NCI-H2107 (cell line): ENCODE measurements at places on chromosomes 2 and 18.

- no peak for DNase-seq
Observed at GRCh38 chr2:176150584-176151441, 537 bp upstream of the HOXD4 start.

DNA sequence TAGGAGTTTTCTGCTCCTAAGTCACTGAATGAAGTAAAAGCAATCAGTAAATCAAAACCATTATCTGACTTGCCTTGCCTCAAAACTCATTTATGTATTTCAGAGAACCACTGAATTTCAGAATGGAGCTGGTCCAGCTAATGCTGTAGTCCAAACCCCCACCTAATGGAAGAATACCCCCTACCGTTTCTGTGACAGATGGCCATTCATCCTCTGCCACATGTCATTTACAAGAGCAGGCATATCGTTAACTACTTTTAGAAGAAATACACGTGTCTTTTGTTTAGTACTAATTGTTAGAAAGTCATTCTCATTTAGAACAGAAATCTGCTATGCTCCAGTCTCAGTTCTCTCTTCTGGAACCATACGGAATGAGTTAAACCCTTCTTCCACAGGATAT is 12.8 kb upstream of the GALNT5 start:
- no peak for DNase-seq

DNA sequence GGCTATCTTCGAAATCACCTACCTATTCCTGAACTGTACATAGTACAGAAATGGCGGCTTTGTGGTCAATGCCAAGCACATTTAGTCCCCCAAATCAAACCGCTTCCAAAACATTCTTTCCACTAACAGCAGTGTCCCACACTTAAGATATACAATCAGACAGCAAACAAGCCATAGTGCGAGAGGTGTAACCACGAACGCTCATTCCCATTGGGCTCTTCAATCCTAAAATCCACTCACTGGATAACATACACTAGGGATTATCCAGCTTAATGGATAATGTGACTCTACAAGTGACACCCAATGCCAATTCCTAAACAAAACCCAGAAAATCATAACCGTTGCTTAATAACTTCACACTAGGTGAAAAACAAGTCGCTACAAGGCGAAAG is 2.0 kb downstream of the XPO1 start:
- DNase-seq: no peak

DNA sequence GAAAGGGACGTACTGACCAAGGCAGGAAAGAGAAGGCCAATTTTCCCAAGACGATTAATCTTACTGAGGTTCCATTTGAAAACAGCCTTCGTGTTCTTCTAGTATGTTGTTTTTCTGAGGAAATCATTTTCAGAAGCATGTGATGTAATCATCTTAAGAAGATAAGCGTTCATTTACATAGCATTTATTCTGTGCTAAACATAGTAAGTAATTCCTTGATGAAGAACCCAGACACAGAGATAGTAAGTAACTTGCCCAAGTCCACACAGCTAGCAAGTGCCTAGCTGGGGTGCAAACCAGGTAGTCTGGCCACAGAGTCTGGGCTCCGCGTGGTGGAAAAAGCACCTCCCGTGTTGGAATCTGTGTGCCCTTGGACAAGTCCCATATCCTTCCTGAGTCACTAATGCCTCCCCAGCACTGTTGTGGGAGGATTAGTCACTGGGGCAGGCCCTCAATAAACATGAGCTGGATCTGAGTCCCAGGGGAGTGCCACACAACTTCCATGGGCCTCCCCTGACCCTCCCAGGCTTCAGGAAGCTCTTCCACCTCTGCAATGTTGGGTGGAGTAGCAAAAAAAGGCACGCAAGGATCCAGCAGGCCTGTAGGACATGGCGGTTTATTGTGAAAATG is 26.9 kb upstream of the ASAP2 start:
- DNase-seq: no peak

DNA sequence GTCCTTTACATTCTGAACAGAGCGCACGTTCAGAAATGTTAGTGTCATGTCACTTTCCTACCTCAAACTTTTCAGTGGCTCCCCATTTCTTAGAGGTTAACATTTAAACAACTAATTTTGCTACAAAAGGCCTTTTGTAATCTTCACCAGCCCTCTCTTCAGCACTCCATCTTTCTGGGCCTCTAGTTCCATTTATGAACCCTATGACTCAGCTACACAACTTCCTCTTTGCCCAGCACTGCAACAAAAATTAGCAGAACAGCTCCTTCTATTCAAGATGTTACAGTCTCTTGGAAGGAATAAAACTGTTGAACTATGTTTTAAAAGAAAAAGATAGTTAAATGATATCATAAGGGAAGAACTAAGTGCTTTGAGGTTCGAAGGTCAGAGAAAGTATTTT is 139.9 kb downstream of the VWC2L start:
- no peak for DNase-seq

GRCh38 chr2:176854062-176854461 is 358.5 kb upstream of the HNRNPA3 start:
- DNase-seq: no peak

DNA sequence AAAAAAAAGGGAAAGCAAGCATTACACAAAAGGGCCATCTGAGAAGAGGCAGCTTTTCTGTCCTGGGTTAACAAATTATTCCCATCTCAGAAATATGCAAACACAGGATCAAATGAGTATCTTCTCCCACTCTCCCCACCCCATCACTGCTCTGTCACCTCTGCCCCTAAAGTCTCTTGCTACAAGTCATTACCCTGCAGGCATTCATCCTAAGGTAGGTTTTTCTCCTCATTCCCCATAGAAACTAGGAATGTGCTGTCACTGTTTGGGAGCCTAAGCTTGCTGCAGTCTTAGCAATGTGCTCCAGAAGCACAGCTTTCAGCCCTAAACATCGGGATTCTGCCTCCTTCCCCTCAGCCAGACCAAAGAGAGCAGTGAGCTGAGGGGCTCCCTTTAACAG is 3.6 kb downstream of the LRRTM1 start:
- DNase-seq: no peak

GRCh38 chr2:37415128-37415820 is 70.8 kb downstream of the QPCT start:
- DNase-seq: no peak

GRCh38 chr2:218393750-218394290 is 5.8 kb upstream of the CTDSP1 start:
- no peak for DNase-seq

GRCh38 chr2:177161741-177162460 is 50.7 kb upstream of the HNRNPA3 start:
- no peak for DNase-seq

DNA sequence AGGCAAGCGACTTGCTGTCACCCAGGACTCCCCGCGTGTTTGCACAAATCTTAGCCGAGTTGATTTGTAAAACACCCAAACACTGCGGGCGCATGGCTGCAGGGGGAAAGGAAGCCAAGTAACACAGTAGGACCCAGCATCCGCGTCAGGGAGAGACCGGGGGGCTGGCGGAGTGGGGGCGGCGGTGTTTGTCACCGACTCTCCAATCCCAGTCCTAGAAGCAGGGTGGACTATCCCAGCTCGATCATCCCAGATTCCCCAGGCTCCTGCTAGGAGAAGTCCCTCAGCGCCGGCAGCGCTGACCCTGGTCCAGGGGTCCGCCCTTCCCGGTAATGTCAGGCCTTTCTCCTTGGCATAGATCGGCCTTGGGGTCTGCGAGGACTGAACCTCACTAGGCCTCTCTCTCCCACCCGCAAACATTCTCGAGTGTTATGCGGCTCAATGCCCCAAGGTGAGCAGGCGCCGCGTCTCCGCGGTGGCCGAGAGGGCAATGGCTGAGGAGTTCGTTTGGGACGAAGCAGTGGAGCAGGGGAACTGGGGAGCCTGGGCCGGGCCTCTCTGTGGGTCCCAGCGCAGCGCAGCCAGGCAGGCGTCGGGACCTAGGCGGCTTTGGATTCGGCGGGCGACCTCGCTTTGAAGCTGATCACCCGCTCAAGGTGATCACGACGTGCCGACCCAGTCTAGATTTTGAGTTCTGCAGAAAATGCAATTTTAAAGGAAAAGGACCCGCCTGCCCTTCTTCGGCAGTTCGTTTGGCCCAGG is 1.5 kb upstream of the GDF7 start:
- DNase-seq: no peak

GRCh38 chr2:186912979-186913378 is 64.0 kb upstream of the ZSWIM2 start:
- DNase-seq: no peak

- no peak for DNase-seq
Observed at GRCh38 chr2:24009367-24009679, 562 bp upstream of the MFSD2B start.

- no peak for DNase-seq
Observed at GRCh38 chr2:216951171-216951570, 91.3 kb upstream of the TNP1 start.

- DNase-seq: no peak
Observed at GRCh38 chr2:28544405-28544921, 48.6 kb downstream of the PLB1 start.

DNA sequence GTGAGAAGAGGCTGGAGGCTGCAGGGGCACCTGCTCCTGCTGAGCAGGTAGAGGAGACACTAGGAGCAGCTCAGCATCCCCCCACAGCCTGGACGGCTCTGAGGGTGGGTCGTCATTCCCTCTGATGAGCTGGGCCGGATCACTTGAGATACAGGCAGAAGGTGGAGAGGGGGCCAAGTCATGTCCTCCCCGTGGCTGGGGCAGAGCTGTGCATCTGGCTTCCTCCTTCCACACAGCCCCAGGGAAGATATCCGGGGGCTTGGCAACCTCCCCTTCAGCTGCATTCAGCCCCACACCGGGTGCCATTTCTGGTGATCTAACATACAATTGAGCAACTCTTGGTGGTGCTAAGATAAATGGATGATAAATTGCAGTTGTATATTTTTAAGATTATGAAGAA is 236.9 kb downstream of the LDLRAD4 start:
- no peak for DNase-seq

GRCh38 chr2:206993964-206994363 is 54.6 kb downstream of the CPO start:
- DNase-seq: no peak

DNA sequence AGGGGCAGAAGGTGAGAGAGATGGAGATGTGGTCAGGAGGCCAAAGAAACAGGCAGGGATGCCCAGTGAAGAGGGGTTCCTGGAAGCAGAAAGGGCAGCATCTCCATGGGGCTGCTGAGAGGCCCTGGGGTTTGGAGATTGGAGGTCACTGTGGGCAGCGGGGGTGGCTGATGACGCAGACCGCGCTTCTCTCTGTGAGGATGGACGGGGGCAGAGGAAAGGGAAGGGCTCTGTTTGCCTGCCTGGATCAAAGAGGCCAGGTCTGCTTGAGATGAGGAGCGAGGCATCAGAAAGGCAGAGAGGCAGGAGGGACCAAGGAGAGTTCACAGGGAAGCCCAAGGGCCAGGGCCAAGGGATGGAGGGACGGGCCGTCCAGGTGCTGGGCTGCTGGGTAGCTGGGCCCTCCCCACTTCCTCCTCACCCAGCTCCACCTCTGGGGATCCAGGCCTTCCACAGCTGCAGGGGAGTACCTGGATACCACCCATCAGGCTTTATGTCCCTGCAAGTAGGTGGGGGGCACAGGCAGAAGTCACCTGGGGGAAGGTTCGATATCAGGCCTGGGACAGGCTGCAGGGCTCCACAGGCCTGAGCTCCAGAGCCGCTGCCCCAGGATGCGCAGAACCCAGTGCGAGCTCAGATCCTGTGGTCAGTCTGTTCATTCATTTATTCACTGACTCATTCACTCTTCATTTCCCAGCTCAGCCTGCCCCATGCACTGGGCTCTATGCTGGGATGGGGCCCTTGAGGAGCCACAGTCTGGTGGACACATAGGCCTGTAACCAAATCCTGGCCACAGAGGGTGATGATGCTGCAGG is 30.6 kb downstream of the ADRA2B start:
- DNase-seq: no peak

GRCh38 chr2:10750610-10751009 is 29.2 kb downstream of the ATP6V1C2 start:
- no peak for DNase-seq

DNA sequence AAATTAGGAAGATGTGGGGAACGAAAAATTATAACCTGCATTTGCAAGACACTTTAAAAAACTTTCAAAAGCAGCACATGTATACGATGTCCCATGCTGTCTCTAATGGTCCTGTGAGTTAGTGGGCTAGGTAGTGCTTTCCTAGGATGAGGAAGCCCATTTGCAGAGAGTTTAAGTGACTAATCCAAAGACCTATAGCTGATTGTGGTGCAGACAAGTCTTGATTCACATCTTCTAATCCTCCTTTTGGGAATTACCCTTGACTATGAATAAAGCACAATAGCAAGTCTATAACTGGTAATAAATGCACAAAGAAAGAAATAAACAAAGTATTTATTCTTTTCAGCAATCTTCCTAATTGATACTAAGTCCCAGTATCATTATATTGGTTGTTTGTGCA is 234.6 kb upstream of the FANCL start:
- DNase-seq: no peak

GRCh38 chr2:130766037-130766436 is 10.7 kb downstream of the AMER3 start:
- DNase-seq: no peak

DNA sequence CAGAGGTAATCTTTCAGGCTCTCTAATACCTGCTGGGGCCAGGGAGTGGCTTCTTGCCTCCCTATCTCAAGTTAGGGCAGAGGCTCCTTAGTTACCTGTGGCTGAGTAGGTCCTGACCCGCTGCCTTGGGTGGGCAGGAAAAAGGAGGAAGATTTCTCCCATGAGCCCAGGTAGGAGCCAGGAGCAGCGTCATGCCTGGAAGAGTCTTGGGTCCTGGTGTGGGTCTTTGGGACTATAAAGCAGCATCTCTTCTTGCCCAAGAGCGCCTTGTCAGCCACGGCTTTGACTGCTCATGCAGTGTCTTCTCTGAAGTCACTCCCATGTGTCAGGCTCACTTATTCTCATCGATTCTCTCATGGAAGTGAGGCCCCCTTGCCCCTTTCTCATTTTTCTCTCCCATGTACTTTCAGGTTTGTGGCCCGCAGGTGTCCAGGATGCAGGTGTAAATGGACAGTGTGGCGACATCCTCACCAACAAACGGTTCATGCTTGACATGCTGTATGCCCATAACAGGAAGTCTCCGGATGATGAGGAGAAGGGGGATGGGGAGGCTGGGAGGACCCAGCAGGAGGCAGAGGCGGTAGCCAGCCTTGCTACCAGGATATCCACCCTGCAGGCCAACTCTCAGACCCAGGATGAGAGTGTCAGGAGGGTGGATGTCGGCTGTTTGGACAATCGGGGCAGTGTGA is 111.2 kb downstream of the TPGS2 start:
- DNase-seq: no peak

DNA sequence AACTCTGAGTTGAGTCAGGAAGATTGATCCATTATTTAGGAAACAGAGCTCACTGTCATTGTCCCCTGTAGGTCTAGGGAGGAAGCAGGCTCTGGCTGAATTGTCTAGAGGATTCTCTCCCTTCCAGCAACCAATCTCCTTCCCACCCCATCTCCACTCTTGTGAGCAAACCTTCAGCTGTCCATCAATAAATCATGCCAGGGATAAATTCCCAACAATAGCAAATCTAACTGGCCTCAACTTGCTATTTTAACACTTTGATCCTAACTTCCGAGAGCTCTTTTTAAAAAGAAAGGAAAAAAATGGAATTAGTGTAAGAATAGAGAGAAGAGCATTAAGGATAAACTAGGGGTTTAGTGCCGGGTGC is 53.5 kb downstream of the ATP8B1 start:
- no peak for DNase-seq

GRCh38 chr2:27914805-27915175 is 24.3 kb downstream of the BABAM2 start:
- DNase-seq: no peak
